Activated naive CD8-positive, alpha-beta T cell treated with anti-CD3 and anti-CD28 coated beads for 36 hours (primary cell): ENCODE measurements at places on chromosomes 11 and 22. TPM values are rescaled to one million over a fixed set of nuclear protein-coding genes. Genes with fewer than 3 reads are reported as not detected.

MYRF gene
- total RNA-seq, result 0.70 TPM

DEPDC7 gene
- total RNA-seq, result 3.4 TPM

TUBA8 gene
- 1.2 TPM for total RNA-seq

SLC5A1 gene
- not detected for total RNA-seq

GRCh38 chr11:130051082-130051481 lies 18.6 kb upstream of the APLP2 start:
- DNase-seq, result no peak
- no peaks in the 10 kb centered on the region for H3K36me3 ChIP-seq
- peaks cover 4% of the 10 kb centered on the region for H3K4me1 ChIP-seq

DNA sequence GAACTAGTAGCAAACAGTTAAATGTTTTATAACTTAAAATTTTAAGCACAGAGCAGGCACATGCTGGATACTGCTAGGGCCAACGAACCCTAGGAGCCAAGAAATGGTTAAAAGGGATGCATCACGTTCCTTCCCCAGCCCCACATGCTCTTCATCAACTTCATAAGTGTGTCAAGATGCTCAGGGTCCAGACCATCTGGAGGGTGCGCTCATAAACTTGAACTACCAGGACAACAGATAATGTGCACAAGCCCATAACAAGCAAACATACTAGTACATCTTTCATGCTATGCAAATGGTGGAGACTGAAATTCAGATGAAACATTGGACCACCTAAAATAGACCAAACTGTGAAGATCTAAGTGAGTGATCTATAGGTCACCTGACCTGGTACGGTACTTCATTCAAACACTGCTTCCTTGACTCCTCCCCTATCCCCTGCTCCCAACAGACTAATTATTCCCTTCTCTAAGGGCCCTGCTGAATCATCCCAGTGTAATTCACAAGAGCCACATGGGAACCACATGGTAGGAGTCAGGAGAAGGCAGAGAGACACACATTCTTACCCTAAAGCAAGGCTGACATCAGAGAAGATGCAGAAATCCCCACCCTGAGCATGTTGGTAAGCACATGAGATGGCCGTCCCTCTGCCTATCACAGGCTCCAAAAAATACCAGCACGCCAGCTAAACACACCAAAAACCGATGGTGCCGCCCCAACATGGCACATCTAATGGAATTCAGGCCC lies 83.9 kb downstream of the ETS1 start:
- peak; percentile 45 for DNase-seq
- H3K36me3 ChIP-seq, result peaks cover 87% of the 10 kb centered on the region
- H3K27ac ChIP-seq, result peak overlapping the region; percentile 99
- H3K4me1 ChIP-seq, result peaks cover 92% of the 10 kb centered on the region
- H3K27me3 ChIP-seq, result no peaks in the 10 kb centered on the region
- H3K4me3 ChIP-seq, result peak overlapping the region; percentile 80

DNA sequence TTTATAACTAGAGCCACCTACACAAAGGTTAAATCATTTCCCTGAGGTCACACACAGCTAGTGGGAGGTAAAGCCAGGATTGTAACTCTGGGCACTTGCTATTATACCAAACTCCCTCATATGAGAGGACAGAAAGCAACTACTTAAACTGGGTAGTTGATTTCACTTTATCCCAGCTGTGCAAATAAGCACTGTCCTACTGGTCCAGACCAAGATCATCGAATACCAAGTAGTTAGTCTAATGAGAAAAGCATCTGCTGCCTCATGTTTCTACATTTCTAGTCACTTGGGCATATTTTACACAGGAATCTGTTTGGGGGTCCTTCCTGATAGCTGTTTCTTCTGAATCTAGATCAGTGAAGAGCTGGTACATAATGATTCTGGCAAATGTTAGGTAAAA lies 178.6 kb upstream of the NARS2 start:
- H3K27ac ChIP-seq, result no peak overlapping the region
- H3K36me3 ChIP-seq, result no peaks in the 10 kb centered on the region
- H3K4me1 ChIP-seq, result no peaks in the 10 kb centered on the region
- peaks cover 10% of the 10 kb centered on the region for H3K27me3 ChIP-seq

DNA sequence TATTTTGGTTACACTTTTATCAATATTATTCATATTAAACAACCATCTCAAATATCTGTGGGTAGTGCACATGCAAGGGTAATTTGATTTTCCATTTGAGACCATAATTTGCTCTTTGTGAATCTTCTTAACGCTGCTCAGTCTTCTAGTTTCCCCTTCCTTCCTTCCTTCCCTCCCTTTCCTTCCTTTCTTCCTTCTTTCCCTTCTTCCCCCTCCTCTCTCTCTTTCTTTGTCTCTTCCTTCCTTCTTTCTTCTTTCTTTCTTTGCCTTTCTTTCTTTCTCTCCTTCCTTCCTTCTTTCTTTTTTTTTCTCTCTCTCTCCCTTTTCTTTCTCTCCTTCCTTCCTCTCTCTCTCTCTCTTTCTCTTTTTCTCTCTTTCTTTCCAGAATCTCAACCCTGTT lies 4.1 kb upstream of the RNF26 start:
- H3K4me3 ChIP-seq, result no peak overlapping the region
- no peak for DNase-seq
- no peak overlapping the region for H3K27ac ChIP-seq
- H3K27me3 ChIP-seq, result peaks cover 5% of the 10 kb centered on the region
- H3K4me1 ChIP-seq, result peaks cover 7% of the 10 kb centered on the region

DNA sequence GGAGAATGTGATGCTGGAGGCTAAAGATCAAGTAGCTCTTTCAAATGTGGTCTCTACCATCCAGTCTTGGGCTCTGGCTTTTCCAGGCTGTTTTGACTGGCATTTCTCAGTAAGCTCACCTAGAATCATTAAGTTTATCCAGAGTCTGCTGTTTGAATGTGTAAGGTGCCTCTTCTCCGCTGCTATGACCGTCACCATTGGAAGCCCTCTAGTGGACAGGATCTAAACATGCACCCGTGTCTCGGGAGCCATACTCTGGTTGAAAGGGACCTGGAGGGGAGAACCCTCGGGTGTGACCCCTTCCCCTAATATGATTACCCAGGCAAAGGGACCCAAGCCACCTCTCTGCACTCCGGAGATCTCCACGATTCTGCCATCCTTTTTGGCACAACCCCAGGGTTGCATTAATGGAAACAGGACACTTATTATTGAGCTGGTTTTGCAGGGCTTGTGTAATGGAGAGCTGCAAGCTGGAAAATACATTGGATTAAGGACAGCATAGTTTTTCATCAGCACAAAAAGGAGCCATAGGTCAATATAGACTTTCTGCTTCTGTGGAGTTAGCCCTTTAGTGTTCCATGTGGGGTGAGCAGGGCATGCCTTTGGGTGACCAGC lies 191.0 kb upstream of the LARGE1 start:
- H3K4me1 ChIP-seq, result no peaks in the 10 kb centered on the region
- H3K36me3 ChIP-seq, result no peaks in the 10 kb centered on the region
- H3K27ac ChIP-seq, result no peak overlapping the region
- H3K27me3 ChIP-seq, result no peaks in the 10 kb centered on the region

- H3K4me1 ChIP-seq, result no peaks in the 10 kb centered on the region
- H3K27ac ChIP-seq, result no peak overlapping the region
- no peak for DNase-seq
- no peak overlapping the region for H3K4me3 ChIP-seq
- peaks cover 4% of the 10 kb centered on the region for H3K36me3 ChIP-seq
- H3K27me3 ChIP-seq, result no peaks in the 10 kb centered on the region
These were observed 301.7 kb downstream of the BRD1 start for GRCh38 chr22:49525801-49526535.

DNA sequence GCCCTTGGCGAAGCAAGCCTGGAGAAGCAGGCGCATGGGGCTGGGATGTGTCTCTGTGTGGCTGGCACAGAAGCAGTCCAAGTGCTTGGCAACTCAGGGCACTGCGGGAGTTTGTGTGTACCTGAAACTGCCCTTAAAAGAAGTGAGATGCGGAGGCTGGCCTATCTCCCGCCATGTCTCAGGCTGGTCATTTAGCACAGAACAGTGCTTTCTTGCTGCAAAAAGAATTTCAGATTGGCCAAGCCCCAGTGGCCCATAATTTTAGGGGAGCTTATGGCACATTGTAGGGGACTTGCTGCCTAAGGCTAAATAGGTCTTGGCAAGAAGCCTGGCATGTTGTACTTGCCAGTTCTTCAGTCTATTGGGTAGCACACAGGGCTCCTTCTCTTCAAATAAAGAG lies 16.4 kb downstream of the EHF start:
- H3K4me3 ChIP-seq, result no peak overlapping the region
- H3K36me3 ChIP-seq, result no peaks in the 10 kb centered on the region
- H3K4me1 ChIP-seq, result peaks cover 14% of the 10 kb centered on the region

DNA sequence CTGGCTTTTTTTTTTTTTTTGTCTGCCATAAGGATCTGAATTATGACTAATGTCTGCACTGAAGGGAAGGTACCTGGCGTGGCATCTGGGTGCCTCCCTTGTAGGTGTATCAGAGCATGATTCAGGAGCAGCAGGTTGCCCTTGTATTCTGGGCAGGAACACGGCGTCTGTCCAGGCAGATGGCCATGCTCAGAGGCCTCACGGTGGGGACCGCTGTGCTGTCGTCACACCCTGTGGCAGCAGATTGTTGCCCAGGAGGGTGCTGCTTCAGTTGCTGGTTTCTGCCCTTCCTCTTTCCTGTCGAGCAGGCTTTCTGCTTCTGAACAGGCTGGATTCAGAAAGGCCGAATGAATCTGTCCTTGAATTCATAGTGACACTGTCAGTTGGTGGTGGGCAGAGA lies 11.0 kb downstream of the ZNRF3 start:
- H3K27me3 ChIP-seq, result peaks cover 15% of the 10 kb centered on the region
- no peak overlapping the region for H3K27ac ChIP-seq
- H3K36me3 ChIP-seq, result no peaks in the 10 kb centered on the region
- no peak overlapping the region for H3K4me3 ChIP-seq
- DNase-seq, result no peak

DNA sequence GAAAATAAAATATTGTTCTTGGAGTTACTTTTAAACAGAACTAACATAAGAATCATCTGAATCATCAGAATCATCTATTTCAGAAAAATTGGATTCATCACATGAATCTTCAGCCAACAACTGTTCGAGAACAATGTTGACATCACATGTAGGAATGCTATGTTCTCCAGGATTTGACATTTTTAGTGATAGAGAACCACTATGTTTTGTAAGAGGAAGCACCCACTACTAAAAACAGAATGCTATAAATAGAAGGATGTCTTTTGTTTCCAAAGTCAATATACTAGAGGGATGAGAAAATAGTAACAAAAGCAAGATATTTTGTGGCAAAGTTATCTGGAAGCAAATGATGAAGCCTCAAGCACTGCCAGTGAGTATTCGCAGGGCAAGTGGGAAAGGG lies 263.4 kb upstream of the DDI1 start:
- no peak overlapping the region for H3K27ac ChIP-seq
- DNase-seq, result no peak
- no peaks in the 10 kb centered on the region for H3K4me1 ChIP-seq
- peaks cover 3% of the 10 kb centered on the region for H3K27me3 ChIP-seq
- no peak overlapping the region for H3K4me3 ChIP-seq

DNA sequence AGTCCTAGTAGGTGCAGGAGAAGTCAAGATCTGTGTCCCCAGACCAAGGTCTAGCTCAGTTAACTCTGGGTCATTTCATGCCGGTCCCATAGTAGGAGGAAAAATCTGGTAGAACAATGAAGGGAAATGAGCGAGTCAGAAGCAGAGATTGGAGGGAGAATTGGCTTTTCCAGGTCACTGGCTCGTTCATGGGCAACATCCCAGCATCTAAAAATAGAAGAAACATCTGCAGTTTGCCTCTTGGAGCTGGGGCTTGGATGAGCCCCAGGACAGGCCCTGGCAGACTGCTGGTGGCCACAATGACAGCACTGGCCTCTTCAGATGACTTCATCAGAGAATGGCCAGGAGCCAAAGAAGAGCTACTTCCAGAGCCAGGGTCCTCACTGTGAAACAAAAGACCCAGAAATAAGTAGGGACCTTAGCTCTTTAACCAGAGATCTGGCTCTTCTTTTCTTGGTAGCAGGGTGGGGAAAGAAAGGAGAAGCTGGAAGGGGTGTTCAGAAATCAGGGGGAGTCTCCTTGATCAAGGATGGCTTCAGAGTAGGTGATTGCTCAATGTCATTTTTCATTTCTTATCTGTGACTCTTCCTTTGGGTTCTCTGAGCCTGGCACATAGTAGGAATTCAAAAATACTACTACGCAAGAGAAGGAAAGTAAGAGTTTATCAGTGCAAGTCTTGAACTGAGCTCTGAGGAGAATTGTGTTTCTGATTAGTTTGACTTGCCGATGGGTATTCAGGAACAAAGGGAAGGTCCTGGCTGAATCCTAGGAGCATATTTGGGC lies 102.6 kb downstream of the TMPRSS5 start:
- peaks cover 25% of the 10 kb centered on the region for H3K27me3 ChIP-seq
- no peak overlapping the region for H3K27ac ChIP-seq
- no peak for DNase-seq
- H3K36me3 ChIP-seq, result no peaks in the 10 kb centered on the region
- H3K4me3 ChIP-seq, result no peak overlapping the region
